Stimulated activated CD8-positive, alpha-beta memory T cell treated with anti-CD3 and anti-CD28 coated beads, Interleukin-15, amount 100 ng/mL, for 48 hours (primary cell): ENCODE measurements at places on chromosomes 5 and 9.

DNA sequence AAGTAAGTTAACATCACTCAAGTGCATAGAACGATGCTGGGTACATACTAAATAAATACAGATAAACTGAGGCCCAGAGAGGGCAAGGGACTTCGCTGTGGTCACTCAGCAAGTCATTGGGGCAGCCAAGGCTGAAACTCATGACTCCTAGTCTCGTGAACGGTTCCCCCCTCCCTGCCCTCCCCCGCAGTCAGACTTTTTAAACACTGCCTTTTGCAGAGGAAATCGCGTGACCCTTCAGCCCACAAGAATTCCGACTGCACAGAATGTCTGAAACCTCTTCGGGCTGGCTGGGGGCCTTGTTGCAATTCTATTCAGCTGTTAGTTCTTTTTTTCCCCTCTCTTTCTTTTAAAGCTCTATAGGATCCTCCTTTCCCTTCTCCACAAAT is 28.1 kb downstream of the NEK6 start:
- DNase-seq = peak; percentile 44

DNA sequence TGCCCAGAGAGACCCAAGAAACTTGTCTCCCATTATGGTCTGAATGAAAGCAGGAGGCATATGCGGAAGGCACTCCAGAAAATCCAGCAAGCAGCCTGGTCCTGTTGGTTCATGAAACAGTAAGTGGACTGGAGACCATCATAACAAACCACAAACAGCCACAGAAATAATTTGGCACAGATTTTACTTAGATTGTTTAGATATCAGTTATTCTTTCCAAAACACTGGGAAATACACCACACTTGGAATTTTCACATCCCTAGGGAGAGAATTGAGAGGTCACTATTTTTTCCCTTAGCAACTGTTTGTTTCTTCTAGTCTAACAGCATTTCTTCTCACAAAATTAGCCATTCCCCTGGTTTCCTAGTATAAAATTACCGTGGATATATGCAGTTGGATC is 300.8 kb downstream of the OSTF1 start:
- DNase-seq = no peak

DNA sequence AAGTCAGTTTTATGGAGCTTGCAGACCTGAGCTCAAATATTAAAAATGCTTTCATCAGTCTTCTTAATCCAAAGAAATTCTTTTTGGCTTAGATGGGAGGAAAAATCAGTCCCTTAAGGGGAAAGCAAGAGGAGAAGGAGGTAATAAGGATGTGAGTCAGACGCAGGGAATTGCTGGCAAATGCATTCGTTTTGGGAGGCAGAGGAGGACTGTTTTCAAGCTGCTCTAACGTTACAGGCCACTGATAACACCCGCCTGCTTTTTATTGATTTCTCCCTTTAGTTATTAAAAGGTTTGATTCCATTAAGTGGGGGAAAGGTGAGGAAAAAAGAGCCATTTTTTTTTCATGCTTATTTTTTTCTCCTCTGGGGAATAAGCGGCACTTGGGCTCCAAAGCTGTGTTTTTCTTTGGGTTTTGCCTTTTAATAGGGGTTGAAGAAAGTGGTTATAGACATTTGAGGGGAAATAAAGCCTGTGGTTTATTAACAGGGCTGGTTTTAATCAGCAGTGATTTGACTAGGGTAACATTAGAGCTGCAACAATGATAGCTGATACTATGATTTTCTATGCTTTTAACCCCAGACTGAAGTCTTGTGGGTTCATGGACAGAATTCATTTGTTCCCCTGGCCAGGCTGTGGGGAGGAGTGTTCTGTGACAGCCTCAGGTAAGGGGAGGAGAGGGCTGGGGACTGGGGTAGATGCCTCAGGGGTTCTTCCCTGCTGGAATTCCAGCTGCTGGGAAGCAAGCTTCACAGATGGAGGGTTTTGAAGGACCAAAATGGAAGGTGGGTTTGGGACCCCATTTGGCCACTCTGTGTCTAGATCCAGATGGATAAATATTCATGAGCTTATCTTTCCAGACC is 225.2 kb downstream of the GAS1 start:
- no peak for DNase-seq

DNA sequence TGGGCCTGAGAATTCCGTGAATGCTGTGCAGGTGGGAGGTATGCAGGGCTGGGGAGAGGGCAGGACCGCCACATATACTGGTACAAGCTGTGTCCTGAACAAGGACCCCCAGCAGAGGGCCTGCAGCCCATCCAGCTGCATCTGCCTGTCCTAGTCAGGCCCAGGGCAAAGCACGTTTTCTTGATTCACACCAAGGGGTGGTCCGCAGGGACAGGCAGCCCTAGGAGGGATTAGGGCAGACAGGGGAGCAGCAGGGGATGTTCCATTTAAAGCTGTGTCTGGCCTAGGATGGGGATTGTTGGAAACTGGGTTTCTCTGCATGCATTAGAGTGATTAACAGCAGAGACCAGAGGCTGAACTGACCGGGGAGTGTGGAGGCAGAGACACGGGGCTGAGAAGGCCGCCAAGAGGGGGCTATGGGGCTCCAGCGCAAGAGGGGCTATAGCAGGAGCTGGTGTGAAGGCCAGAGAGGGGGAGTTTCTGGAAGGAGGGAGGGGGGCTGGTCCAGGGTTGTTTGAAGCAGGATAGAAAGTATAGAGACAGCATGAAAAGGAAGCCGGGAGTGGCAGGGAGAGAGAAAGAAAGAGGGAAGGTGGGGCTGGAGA is 2.7 kb downstream of the GRM6 start:
- no peak for DNase-seq

- no peak for DNase-seq
Measured at GRCh38 chr5:131877873-131878272, 67.6 kb downstream of the MEIKIN start.

- DNase-seq = no peak
Measured at GRCh38 chr5:110377943-110378342, 348.5 kb downstream of the TMEM232 start.

DNA sequence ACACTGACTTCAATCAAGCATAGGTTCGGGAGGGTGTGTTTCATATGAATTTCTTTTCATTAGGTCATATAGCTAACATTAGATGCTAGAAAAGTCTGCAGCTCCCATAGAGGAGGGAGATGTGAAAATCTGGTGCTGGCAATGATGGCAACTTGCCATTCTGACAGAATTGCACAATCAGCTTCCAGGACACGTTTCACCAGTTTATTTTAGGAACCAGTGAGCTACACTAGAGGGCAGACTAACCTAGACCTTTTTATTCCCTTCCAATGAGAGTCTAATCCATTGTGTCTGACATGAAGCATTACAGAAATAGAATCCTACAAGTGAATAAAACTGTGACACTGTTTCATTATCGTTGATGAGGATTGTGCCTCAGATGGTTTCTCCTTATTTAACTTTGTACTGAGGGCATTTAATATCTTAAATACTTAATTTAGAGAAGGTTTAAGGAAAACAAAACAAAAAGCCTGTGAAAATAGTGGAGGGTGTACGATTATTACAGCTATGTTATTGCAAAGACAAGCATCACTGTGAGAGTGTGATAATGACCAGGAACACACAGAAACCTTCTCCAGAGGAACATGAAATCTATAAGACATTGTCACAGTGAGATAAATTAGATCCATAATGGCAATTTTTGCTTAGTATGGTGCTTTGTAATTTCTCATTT is 363.3 kb upstream of the RPS23 start:
- DNase-seq = no peak

DNA sequence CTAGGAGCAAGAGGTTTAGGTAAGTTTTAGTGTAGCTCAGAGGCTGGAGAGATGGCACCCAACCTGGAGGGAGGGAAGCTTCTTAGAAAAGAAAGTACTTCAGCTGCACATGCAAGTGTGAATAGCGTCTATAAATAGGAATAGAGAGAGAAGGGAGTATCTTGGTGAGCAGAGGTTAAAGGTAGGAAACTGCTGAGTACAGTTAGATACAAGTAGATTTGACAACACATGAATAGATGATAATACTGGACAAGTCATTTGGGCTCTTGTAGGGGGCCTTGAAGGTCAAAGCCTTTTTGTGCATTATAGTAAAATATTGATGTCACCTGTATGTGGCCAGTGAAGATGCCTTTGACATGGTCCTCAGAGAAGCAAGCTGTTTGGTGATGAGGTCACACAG is 34.2 kb downstream of the ANP32B start:
- DNase-seq = no peak
